ENCODE measurements at places on chromosomes 4 and X.

GRCh38 chrX:138018145-138018799 is 452.3 kb downstream of the ZIC3 start:
- DNase-seq = no peak
- no peaks in the 10 kb centered on the region for H3K27me3 ChIP-seq
- no peak overlapping the region for H3K27ac ChIP-seq
- no peaks in the 10 kb centered on the region for H3K36me3 ChIP-seq
- no peak overlapping the region for H3K4me3 ChIP-seq

DNA sequence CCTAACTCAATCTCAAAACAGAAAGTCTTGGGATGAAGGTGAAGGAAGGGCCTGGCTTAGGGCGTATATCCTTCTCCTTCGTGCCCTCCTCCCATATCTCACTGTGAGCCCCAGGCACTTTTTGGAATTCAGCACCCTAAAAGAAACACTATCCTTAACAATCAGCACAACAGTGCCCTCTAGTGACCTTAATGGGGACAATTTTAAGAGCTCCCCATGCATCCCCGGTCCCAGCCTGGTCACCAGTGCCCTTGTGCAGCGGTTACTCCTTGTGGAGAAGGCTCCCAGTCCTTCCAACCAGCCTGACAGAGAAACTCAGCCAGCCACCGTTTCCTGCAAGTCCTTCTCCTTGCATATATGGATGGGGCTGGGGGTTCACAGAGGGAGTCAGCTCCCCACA is 4.2 kb downstream of the PAK3 start:
- no peak overlapping the region for H3K27ac ChIP-seq
- no peak overlapping the region for H3K4me3 ChIP-seq
- peak; percentile 23 for DNase-seq
- no peaks in the 10 kb centered on the region for H3K36me3 ChIP-seq
- no peaks in the 10 kb centered on the region for H3K27me3 ChIP-seq

DNA sequence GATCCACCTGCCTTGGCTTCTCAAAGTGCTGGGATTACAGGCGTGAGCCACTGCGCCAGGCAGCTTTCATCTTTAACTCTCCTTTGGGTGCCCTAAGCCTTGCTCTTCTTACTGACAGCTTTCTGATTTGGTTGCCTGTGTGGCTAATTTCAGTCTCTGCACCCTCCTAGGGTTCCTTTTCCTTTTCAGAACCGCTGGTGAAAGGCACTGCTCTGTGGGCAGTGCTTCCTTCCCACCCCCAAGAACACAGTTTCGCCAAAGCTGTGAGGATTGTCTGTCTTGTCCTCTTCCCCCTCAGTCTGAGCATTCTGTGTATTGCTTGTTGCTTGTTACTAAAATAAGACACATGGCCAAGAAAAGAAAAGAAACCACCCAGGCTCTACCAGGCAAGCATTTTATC is 101.4 kb upstream of the FRMPD3 start:
- no peaks in the 10 kb centered on the region for H3K36me3 ChIP-seq
- H3K27me3 ChIP-seq = no peaks in the 10 kb centered on the region
- no peak overlapping the region for H3K27ac ChIP-seq
- H3K4me1 ChIP-seq = no peaks in the 10 kb centered on the region
- H3K4me3 ChIP-seq = no peak overlapping the region

GRCh38 chr4:4485806-4486205 is 56.0 kb downstream of the STX18 start:
- H3K36me3 ChIP-seq = no peaks in the 10 kb centered on the region
- H3K4me1 ChIP-seq = peaks cover 3% of the 10 kb centered on the region
- H3K27me3 ChIP-seq = no peaks in the 10 kb centered on the region
- no peak for DNase-seq
- H3K4me3 ChIP-seq = no peak overlapping the region

DNA sequence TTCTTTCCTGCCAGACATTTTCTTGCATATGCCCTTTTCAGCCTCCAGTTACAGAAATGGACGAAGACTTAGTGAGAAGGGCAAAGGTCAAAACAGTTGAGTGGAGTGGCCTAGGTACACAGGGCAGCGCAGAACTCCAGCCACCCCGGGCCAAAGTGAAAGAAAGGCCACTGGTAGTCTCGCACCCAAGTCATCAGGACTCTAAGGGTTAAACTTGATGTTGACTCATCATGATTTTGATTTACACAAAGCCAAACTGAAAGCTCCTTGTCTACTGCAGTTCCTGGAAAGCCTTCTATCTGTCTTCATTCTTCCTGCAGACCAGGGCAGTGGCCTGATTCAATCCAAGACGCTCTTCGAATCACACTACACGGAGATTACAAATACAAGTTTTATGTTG is 2.6 kb upstream of the IL13RA1 start:
- no peaks in the 10 kb centered on the region for H3K27me3 ChIP-seq
- H3K4me3 ChIP-seq = no peak overlapping the region
- no peaks in the 10 kb centered on the region for H3K36me3 ChIP-seq
- peaks cover 8% of the 10 kb centered on the region for H3K4me1 ChIP-seq
- DNase-seq = peak; percentile 42

DNA sequence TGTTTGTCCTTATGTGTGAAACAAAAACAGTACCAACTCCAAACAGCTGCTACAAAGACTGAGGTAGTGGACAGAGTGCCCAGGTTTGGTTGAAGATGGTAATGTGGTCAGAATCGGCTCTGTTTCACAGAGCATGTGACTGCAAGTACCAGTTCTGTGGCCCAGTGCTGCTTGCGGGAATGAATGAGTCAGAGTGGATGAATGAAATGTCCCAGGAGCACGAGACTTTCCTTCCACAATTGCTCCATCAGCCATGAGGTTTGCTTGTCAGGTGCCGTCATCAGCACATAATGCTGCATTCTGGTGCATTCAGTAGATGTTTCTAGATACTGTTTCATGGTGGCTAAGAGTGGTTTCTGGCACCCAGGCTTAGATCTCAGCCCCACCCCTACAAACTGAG is 84.2 kb downstream of the GPR143 start:
- H3K27me3 ChIP-seq = no peaks in the 10 kb centered on the region
- no peaks in the 10 kb centered on the region for H3K4me1 ChIP-seq
- H3K4me3 ChIP-seq = no peak overlapping the region
- no peak overlapping the region for H3K27ac ChIP-seq
- DNase-seq = peak; percentile 68
- no peaks in the 10 kb centered on the region for H3K36me3 ChIP-seq

DNA sequence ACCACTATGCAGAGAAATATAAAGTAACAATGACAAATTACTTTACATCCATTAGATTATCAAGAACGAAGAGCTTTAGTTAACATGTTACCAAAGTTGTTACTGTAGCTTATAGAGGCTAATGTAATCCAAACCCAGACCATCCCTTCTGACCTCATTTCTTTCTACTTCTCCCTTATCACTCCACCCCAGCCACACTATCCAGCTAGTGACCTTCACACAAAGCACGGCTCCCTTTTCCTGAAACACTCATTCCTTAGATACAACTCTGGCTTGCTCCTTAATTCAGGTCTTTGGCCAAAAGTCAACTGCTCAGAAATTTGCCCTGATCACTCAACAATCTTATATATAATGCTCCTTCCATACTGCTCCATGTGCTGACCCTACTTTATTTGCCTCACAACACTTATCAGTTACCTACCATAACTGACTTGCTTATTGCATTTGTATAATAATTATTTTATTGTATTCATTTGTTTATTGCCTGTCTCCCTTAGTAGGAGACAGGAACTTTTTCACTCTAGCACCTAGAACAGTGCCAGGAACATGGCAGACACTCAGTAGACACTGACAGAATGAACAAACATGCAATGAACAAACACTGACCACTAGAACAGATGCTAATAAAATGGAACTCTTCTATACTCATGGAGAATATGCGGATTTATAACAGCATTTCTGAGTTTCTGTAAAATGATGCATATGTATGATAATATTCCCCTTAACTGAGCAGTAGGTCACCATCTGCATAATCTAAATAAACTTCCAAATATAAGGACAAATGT is 67.6 kb downstream of the EIF4E start:
- no peak for DNase-seq
- no peak overlapping the region for H3K4me3 ChIP-seq
- H3K4me1 ChIP-seq = no peaks in the 10 kb centered on the region
- no peaks in the 10 kb centered on the region for H3K27me3 ChIP-seq
- H3K27ac ChIP-seq = no peak overlapping the region

- no peaks in the 10 kb centered on the region for H3K36me3 ChIP-seq
- H3K27ac ChIP-seq = no peak overlapping the region
- no peak for DNase-seq
These were observed 61.8 kb downstream of the ZNF732 start for GRCh38 chr4:243426-243825.

GRCh38 chr4:23973308-23973855 is 83.5 kb upstream of the PPARGC1A start:
- H3K27me3 ChIP-seq = no peaks in the 10 kb centered on the region
- no peak for DNase-seq
- H3K27ac ChIP-seq = no peak overlapping the region
- H3K4me3 ChIP-seq = no peak overlapping the region
- H3K36me3 ChIP-seq = no peaks in the 10 kb centered on the region
- H3K4me1 ChIP-seq = peaks cover 2% of the 10 kb centered on the region

DNA sequence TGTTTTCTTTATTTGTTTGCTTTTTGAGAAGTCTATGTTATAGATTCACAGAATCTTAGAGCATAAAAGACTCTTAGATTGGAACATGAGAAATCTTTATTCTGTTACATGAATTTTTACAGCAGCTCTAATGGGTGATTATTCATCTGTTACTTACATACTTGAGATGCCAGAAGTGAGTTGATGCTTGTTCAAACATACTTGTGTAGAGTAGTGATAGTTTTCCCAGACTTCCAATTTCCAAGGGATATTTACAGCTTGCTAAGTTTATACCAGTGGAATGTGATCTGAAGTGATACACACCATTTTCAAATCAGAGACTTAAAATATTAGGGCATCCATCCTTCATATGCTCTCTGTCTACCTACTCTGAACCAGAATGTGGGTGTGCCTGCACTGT is 252.9 kb upstream of the SMIM31 start:
- no peak for DNase-seq
- H3K36me3 ChIP-seq = no peaks in the 10 kb centered on the region
- H3K4me3 ChIP-seq = no peak overlapping the region

DNA sequence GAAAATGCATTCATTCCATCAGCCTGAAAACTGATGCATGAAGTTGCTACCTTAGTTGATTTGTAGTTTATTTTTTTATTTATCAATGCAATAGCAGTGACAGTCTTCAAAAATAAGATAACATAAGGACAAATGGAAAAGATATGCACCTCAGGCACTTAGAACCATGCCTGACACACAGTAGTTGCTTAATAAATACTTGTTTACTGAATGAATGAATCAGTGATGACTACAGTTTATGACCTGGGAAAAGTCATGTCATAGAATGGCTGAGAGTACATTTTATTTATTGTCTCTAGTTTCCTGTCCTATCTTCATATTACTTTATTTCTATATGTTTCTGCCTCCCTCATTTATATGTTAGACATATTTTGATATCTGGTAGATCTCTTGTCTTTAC is 171.8 kb downstream of the TLL1 start:
- H3K36me3 ChIP-seq = no peaks in the 10 kb centered on the region
- no peaks in the 10 kb centered on the region for H3K4me1 ChIP-seq
- no peak for DNase-seq

DNA sequence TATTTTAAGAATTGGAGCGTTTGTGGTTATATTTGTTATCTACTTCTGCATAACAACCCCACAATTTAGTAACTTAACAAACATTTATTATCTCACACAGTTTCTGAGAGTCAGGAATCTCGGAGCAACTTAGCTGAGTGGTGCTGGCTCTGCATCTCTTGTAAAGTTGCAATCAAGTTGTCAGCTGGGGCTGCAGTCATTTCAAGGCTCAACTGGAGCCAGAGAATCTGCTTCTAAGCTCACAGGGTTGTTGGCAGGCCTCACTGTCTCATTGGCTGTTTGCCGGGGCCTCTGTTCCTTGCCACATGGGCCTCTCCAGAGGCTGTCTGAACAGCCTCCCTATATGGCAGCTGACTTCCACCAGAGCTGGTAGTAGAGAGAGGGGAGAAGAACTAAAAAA is 281.2 kb upstream of the GNPDA2 start:
- DNase-seq = no peak
- H3K4me1 ChIP-seq = no peaks in the 10 kb centered on the region
- H3K27me3 ChIP-seq = no peaks in the 10 kb centered on the region
- H3K27ac ChIP-seq = no peak overlapping the region
- H3K4me3 ChIP-seq = no peak overlapping the region
- H3K36me3 ChIP-seq = no peaks in the 10 kb centered on the region

- no peaks in the 10 kb centered on the region for H3K4me1 ChIP-seq
- no peak overlapping the region for H3K4me3 ChIP-seq
- H3K27ac ChIP-seq = no peak overlapping the region
These were observed 62.3 kb downstream of the STAG2 start for GRCh38 chrX:124023838-124024238.

DNA sequence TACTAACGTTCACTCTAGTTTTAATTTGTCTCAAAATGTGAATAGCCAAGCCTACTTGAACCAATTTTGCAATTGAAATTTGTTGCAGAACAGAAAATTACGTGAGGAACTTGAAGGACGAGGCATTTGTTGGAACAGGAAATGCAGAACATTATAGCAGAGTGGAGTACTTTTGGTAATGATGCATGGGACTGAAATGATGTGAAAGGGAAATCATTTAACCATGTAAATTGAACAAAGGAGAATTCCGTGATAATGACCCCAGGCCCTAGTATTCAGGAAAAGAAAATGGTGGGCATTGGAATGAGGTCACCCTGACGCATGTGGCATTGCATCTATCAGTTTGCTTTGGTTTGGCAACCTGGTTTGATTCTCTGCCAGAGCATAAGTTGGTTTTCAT is 44.9 kb upstream of the BEND4 start:
- no peak for DNase-seq
- no peak overlapping the region for H3K27ac ChIP-seq
- H3K4me3 ChIP-seq = no peak overlapping the region
- H3K36me3 ChIP-seq = no peaks in the 10 kb centered on the region
- H3K27me3 ChIP-seq = no peaks in the 10 kb centered on the region
- no peaks in the 10 kb centered on the region for H3K4me1 ChIP-seq
